Testis (tissue), 5 donors: ENCODE measurements at places on chromosomes 1 and 21.

GRCh38 chr1:53094533-53094919 lies 32.5 kb downstream of the PODN start:
- no peak for DNase-seq

GRCh38 chr1:219227360-219228057 lies 53.8 kb downstream of the LYPLAL1 start:
- DNase-seq, result no peak

GRCh38 chr1:63435161-63435560 lies 67.7 kb downstream of the ALG6 start:
- no peak for DNase-seq

- DNase-seq, result no peak
These were observed 28.3 kb upstream of the TMPRSS2 start for GRCh38 chr21:41536076-41536826.

DNA sequence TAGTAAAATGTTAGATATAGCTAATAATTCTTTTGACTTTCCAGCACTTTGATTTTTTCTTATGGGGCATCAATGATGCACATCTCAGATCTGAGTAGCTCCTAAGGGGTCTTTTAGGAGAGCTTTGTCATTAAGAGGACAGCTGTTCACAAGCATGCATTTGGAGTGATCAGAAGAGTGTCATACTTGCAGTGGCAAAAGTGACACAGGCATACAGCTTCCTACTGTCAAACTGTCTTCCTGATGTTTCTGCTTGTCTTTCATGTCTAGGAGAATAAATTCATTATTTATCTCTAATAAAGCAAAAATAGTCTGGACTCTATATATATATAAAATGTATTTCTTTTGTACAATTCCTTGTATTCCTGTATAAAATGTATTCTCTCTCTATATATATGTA lies 273.0 kb downstream of the PAPPA2 start:
- DNase-seq, result no peak

GRCh38 chr1:116493484-116494352 lies 77.1 kb downstream of the CD58 start:
- DNase-seq, result no peak

GRCh38 chr1:58611861-58612385 lies 34.9 kb upstream of the TACSTD2 start:
- DNase-seq, result no peak

- DNase-seq, result no peak
These were observed 29.1 kb upstream of the GFI1 start for GRCh38 chr1:92515796-92516201.

DNA sequence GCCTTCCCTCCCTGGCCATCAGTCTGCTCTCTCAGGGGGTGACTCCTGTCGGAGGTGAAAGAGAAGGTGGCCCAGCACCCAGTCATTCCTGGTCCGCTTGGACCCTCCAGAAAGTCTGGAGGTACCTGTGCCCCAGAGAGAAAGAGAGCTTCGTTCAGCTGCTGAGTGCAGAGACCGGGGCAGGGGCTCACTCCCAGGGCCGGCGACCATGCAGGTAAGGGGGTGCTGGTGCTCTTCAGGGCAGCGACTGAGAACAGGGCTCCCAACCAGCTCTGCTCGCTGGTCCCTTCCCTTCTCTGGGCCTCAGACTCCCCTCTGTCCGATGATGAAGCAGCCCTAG lies 30.1 kb downstream of the HSPG2 start:
- DNase-seq, result no peak

- no peak for DNase-seq
These were observed 3.4 kb downstream of the S100A10 start for GRCh38 chr1:151990058-151990855.

DNA sequence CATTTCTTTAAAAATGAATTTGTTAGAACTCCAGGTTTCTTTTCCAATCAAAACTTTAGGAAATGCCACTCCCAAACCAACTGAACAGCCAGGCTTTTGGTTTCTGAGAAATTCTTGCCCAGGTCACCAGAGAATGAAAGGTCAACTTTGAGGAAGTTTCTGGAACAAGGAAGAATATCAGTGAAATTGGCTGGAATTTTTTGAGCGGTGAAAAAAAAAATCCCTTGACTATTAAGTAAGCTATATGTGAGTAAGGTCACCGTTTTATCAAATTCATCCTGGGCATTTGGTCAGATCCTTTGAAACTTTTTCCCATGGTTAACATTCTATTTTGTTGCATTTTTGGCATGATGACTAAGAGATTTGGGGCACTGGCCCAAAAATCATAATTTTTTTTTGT lies 469.3 kb downstream of the LTN1 start:
- no peak for DNase-seq

- no peak for DNase-seq
These were observed 49.9 kb downstream of the COL6A1 start for GRCh38 chr21:46031484-46031883.

GRCh38 chr1:179231923-179232322 lies 2.4 kb upstream of the ABL2 start:
- DNase-seq, result no peak

GRCh38 chr1:202143011-202143767 lies 1.3 kb downstream of the ARL8A start:
- no peak for DNase-seq

- no peak for DNase-seq
These were observed 14.7 kb upstream of the CD53 start for GRCh38 chr1:110857964-110858948.

DNA sequence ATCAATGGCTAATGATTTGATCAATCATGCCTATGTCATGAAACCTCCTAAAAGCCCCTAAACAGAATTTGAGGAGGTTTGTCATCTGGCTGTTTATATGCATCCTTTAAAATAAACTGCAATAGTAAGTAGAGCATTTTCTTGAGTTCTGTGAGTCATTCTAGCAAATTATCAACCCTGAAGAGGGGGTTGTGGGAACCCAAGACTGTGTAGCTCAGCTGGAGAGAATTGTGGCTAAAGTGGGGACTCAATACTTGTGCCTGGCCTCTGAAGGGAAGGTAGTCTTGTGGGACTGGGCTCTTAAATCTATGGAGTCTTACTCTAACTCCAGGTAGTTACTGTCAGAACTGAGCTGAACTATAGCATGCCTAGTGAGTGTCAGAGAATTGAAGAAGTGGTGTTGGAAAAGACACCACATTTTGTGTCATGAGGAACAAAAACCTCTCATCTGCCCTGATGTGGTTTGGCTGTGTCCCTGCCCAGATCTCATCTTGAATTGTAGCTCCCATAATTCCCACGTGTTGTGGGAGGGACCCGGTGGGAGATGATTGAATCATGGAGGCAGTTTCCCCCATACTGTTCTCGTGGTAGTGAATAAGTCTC lies 402.4 kb downstream of the USH2A start:
- DNase-seq, result no peak

DNA sequence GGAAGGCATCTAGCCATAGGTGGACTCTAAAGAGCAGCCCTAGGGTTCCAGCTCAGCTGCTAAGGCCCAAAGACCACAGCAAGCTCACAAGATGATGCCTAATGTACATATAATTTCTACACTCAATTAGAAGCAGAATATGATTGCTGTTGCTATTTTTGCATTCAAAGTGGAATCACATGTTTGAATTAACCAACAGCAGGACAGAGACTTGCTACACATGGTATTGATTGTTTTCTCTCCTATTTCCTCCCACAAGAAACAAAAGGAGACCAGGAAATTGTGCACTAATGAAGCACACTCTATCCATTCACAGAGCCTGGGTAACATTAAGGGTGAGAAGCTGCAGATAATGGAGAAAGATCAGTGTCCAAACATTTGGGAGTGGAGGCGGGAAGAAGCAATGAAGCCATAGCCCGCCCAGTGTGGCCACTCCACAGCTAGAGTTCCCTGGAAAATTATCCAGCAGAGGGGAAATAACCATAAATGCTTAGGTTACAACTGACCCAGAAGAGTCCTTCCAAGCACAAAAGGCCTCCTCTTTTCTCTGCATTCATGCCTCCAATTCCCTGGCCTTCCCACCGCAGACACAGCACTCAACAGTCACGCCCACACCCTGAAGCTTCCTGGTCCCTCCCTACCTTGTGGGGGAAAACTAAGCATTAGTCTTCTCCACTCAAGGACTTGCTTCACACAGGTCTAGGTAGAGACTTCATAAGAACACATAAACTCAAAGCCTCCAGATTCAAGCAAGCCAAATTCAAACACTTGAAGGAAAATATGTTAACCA lies 7.5 kb downstream of the CNN3 start:
- DNase-seq, result no peak

GRCh38 chr1:41519667-41520066 lies 35.2 kb upstream of the EDN2 start:
- DNase-seq, result no peak

- DNase-seq, result peak; percentile 49
These were observed 53.0 kb downstream of the SLC45A1 start for GRCh38 chr1:8370905-8371315.

GRCh38 chr1:45155957-45156356 lies 50.4 kb downstream of the ZSWIM5 start:
- no peak for DNase-seq

- DNase-seq, result no peak
These were observed 7.9 kb downstream of the MIB2 start for GRCh38 chr1:1623181-1623630.

- DNase-seq, result peak; percentile 68
These were observed 24.1 kb downstream of the THRAP3 start for GRCh38 chr1:36248250-36248894.

GRCh38 chr21:27103768-27104167 lies 136.9 kb upstream of the ADAMTS5 start:
- no peak for DNase-seq

DNA sequence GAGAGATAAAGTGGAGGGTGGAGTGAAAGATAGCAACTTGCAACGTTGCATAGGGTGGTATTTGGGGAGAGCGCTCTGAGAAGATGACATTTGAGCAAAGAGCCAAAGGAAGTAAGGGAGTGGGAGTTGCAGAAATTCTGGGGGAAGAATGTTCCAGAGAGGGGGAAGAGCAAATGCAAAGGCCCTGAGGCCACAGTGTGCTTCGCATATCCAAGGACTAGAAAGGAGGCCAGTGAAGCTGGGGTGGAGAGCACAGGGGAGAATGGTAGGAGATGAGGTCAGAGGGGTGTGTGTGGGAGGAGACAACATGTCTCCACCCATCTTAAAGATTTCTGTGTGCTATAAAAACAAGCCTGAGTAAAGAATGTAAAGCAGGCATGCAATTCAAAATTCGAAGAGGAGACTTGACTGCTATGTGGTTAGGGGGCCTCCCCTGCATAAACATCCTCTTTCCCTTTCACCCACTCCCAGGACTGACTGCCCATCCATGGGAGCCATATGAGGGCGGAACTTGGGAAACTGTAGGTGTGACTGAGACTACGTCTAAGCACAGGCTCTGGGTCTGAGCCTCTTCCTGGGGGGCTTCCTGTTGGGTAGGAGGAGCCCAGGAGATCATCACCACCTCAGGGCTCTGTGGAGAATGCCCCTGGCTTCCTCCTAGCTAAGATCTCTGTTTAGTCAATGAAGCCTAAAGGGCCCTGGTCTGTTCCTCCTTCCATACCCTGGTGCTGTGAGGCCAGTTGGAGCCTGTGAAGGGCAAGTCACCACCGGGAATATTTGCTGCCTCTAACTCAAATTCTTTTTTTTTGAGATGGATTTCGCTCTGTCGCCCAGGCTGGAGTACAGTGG lies 2.9 kb upstream of the CLIC4 start:
- no peak for DNase-seq

GRCh38 chr1:150061632-150062101 lies 5.9 kb upstream of the VPS45 start:
- DNase-seq, result no peak

DNA sequence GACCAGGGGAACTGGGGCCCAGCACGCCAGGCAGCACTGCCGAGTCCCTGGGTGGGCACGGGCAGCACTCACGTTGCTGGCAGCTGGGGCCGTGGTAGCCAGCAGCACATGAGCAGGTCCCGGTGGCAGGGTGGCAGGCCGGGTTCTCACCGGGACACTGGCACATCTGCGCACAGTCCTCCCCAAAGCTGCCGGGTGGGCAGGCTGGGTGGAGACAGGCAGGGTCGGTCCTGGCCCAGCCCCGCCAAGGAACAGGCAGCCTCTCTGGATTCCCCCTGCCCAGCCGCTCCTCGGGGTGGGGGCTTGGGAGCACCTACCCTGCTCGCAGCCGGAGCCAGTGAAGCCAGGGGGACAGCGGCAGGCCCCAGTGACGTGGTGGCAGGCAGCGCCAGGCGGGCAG lies 42.5 kb downstream of the ARHGEF16 start:
- no peak for DNase-seq

DNA sequence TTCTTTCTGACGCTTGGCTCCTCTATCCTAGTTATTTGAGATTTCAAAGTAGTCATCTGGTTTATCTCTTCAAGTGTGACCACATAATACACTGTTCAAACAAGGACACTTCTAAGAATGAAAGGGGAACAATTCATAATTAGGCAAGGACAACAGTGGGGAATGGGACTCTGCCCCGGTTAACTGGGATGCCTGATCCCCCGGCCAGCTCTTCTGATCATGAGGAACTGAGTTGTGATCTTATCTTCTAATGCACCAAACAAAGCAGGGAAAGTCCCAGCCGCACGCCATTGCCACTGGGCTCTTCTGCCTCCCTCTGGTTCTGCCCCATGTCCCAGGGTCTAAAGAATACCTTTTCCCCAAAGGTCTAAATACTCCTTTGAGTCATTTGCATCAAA lies 158.2 kb upstream of the IRF2BP2 start:
- DNase-seq, result no peak

- DNase-seq, result no peak
These were observed 164.8 kb downstream of the TPR start for GRCh38 chr1:186210258-186210657.

GRCh38 chr21:9730866-9731265 lies 790.5 kb upstream of the TPTE start:
- DNase-seq, result no peak

DNA sequence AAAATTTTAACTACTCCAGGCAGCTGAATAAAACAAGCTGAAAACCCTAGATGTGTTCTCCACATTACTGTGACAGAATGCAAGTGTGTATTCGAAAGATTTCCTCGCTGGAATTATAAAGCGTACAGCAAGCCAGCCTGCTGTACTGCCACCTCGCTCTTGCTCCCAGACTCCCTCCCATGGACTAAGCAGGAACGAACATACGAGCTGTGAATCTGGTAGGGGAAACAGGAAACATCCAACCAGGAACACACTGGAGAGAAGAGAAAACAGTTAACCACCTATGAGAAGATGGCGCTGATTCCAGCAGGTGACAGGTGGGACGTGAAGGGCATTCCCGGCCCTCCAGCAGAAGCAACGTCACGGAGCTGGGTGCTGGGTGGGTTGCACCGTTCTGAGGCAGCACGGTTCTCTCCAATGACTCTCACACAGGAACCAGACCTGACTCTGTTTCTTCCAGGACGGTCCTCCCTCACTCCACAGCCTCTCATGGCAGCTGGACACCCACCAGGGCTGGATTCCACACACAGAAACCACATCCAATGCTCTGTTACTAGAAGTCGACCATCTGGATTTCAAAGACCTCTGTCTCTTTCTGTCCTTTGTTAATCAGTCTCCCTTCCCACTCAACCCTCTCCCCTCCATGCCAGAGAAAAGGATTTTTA lies 219.2 kb downstream of the RERE start:
- peak; percentile 69 for DNase-seq

DNA sequence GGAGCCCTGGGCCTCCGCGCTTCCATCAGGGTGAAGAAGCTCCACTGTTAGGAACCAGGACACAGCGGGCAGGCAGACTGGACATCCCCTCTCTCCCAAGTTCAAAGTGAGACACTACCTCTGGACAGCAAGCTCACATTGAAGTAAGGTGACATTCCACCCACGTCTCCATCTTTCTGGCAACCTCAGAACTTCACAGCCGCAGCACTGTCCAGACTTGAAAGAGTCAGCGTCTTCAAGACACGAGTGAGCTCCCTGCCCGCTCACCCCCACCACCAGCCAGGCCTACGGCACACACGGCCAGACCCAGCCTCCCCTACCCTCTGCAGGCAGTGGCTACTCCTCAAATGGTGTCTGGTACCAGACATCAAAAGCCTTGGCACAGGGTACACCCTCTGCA lies 11.1 kb downstream of the WDR4 start:
- no peak for DNase-seq

- DNase-seq, result no peak
These were observed 72.9 kb downstream of the UBE2T start for GRCh38 chr1:202268817-202269216.
